ENCODE measurements at places on chromosomes 6 and 20.

DNA sequence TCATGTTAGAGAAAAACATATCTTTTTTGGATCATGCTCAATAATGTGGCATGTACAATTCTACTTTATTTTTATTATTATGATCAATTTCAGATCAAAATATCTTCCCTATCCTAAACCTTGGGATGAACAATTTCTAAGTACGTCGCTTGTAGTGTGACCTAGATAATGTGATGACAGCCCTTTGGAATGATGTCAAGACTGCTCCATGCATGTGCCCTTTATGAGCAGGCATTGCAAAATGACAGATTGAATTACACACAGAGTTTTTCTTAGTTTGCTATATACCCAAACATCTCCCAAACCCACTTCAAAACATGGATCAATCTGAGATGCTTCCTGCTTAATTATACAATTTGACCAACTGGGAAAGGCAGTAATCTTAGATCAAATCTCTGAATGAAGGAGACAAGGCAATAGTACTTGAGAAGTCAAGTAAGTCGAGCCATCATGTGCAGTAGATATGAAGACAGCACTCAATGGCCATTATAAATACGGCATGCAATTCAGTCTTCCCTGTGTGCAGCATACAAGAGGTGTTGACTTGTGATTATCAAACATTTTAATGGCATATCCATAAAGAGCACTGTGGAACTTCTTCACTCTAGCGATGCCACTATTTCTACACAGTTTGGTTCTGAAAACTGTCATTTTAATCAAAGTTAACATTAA is 294.8 kb downstream of the RNF144B start:
- DNase-seq: no peak

GRCh38 chr6:168886964-168887363 is 366.7 kb downstream of the THBS2 start:
- no peak for DNase-seq

- no peak for DNase-seq
Observed at GRCh38 chr20:23327617-23328333, 22.8 kb upstream of the NXT1 start.

DNA sequence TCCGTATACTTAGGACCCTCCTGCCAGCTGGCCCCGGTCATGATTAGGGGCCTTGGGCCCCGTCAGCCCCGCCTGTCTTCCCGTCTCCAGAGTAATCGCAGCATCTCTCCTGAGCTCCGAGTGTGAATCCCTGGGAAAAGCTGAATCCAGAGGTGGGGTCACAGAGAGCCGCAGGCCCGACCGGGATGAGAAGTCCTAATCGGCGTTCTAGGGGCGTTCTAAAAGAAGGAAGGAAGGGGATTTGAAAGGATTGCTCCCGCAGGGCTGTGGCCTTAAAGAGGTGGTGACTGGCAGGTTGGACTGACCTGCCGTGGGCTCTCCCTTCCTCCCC is 371 bp downstream of the HMGN4 start:
- no peak for DNase-seq

- DNase-seq: peak; percentile 14
Observed at GRCh38 chr6:115896538-115897129, 164.1 kb downstream of the FRK start.

GRCh38 chr20:5096463-5096862 is 23.3 kb downstream of the PCNA start:
- DNase-seq: no peak

GRCh38 chr6:97819710-97820109 is 536.7 kb upstream of the MMS22L start:
- peak; percentile 14 for DNase-seq

- no peak for DNase-seq
Observed at GRCh38 chr6:16078064-16078463, 50.8 kb upstream of the MYLIP start.

DNA sequence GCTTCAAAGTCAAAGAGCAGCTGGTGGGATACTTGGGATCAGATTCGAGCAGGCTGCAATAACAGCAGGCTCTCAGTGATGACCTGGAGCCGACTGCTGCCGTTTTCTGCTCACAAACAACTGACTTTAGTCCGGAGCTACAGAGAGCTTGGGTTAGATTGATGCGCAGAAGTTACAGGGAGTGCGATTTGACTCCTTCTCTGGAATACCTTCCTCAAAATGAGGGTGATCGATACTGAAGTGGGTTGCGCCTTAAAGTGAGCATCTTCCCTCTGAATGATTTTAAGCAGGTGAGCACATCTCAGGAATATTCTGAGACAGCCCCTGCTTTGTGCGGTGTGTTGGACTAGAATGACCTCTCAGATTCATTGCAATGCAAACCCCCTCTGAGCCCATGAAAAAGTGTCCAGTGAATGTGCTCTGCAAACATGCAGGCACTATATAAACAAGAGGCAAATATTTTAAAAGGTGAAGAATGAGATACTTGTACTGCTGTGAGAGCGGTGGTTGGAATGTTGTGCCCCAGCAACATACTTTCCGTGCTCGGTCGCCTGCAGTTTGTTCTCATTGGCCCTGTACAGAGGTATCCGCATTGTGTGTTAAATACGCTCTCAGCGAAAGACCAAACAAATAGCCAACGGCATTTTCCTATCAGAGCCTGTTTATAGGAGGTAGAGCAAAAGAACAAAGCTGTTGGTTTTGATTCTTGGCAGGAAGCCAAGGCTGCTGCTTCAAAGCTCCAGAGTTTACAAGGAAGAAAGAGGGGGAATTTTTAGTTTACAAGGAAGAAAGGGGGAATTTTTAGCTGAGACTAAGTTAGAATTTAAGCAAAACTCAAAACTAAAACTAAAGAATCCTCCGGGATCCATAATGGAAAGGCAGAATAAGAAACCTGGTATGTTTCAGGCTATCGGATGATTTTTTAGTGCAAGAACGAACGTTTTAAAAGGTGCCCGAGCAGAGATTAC is 67.7 kb downstream of the PHACTR2 start:
- DNase-seq: peak; percentile 40

DNA sequence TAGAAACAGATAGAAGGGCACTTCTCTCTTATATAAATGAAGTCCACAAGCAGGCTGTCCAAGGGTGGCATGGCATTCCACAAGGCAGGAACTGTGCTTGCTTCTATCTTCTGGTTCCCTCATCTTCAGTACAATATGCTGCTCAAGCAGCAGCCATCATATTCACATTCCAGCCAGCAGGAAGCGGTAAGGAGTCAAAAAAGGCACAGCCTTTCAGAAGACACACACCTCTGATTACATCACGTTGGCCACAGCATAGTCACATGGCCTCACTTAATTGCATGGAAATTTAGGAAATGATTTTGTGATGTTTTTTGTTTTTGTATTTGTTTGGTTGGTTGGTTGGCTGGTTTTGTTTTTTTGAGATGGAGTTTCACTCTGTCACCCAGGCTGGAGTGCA is 19.0 kb downstream of the REM1 start:
- DNase-seq: no peak

- DNase-seq: no peak
Observed at GRCh38 chr6:154086510-154086909, 47.5 kb downstream of the OPRM1 start.

DNA sequence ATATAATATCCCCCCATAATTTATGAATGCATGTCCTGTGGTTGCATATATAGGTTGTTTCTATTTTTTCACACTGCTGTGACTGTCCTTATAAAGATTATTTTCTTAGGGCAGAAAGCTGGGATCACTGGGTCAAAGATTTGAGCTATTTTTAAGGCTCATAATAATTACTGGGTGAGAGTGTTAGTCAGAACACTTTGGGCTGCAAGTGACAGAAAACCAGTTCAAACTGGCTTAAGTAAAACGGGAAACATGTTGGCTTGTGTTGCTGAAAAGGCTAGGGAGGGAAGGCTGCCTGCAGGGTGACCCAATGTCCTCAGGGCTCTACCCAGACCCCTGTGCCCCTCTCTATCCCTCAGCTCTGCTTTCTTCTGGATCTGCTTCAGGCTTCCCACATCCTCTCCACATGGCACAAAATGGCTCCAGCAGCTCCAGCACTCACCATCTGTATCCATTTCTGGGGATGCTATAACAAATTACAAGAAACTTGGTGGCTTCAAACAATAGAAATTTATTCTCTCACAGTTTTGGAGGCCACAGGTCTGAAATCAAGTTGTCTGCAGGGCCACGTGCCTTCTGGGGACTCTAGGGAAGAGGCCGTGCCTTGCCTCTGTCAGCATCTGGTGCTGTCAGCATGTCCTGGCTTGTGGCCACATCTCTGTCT is 33.1 kb upstream of the MLN start:
- DNase-seq: no peak

DNA sequence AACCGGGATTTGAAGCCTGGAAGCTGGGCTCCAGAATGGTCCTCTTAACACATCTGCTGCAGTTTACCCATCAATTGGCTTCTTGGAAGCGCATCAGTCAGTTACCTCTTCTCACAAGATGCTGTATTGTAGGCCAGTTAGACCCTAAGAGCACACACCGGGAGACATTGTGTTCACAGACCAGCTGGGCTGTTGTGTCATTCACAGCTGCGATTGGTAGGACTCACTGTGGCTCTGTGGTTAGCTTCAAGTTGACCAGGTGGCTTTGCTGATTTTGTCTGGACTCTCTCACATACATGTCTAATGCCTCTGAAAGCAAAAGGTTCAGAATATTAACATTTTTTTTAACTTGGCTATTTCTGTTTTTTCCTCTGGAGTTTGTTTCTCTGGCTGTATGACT is 64.8 kb downstream of the SNX9 start:
- DNase-seq: no peak

- no peak for DNase-seq
Observed at GRCh38 chr20:62401331-62401779, 5.7 kb downstream of the CABLES2 start.
